T-helper 9 cell (primary cell): ENCODE measurements at places on chromosomes 12 and 14.

- no peak for DNase-seq
Measured at GRCh38 chr12:6958609-6959057, 7.5 kb downstream of the PTPN6 start.

- DNase-seq: no peak
Measured at GRCh38 chr14:104817930-104818713, 17.2 kb downstream of the ZBTB42 start.

- DNase-seq: no peak
Measured at GRCh38 chr14:79578470-79578869, 632.8 kb downstream of the DIO2 start.

DNA sequence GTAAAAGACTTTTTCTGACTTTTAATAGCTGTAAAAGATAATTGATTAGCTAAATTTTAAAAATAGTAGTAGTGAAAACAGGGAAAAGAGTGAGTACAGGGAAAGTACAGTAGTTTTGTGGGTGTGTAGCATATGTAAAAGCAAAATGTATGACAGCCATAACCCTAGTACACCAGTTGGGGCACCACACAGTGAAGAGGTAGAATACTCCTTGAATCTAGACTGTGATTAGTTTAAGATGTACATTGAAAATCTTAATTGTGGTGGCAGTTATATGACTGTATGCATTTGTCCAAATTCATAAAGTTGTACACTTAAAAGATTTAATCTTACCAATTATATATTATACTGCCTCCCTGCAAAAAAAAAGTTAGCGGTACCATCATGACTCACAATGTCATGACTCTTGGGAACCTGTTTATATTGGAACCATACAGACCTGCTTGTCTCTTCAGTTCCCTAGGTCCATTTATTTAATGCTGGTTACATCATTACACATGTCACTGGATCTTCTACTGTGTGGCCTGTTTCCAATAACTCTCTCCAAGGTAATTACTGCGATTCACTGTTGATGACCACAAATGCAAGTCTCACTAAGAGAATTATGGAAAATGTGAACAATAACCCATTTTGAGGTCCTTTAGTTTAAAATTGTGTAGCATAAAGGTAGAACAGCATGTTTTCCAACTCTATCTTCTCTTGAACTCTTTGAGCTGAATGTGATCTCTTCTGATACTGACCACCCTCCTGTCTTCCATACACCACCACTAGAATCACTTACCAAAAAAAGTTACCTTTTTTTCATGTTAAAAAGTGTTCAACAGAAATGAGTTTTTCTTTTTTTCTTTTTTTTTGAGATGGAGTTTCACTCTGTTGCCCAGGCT is 264.2 kb upstream of the AMIGO2 start:
- no peak for DNase-seq

DNA sequence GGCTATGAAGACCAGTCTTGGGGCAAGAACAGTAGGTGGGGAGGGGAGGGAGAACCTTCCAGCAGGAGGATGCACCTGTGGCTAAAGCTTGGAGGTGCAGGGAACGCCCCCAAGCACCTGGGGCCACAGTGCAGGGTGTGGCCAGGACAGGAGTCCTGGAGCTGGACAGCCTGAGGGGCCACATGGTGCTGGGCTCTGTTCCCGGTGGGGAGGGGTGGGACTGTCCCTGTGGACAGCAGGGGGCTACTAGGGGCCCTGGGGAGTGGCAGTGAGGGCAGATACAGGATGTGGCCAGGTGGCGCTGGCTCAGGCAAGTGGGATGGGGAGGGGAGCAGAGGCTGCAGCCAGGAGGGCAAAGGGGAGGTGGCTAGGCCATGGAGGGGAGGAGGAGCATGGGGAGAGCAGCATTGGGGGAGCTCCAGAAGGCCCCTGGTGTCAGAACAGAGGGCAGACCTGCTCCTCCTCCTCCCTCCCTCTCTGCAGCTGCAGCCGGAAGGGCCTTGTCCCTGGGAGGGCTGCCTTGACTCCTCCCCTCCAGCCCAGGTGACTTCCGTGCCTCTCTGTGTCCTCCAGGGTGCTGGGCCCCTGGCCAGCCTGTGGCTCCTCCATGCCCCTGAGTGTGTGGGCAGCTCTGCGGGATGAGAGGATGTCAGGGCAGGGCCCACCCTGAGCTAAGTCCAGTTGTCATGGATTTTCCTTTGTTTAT is 68.4 kb upstream of the DLK1 start:
- DNase-seq: no peak

DNA sequence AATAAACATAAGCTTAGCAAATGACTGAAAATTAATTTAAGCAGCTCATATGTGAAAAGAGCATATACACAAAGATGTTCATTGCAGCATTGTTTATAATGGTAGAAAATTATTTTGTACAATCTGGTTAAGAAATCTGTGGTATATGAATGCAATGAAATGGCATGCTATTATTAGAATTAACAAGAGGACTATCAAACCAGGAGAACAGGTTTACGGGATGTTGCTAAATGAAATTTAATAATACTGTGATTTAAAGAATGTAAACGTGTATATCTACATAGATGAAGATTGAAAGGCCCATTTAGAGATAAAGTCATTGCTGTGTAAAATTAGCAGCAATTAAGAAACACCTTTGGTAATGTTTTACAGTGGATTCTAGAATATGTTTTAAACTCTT is 70.5 kb downstream of the EID3 start:
- no peak for DNase-seq

- DNase-seq: no peak
Measured at GRCh38 chr12:95862038-95862437, 3.3 kb downstream of the SNRPF start.

DNA sequence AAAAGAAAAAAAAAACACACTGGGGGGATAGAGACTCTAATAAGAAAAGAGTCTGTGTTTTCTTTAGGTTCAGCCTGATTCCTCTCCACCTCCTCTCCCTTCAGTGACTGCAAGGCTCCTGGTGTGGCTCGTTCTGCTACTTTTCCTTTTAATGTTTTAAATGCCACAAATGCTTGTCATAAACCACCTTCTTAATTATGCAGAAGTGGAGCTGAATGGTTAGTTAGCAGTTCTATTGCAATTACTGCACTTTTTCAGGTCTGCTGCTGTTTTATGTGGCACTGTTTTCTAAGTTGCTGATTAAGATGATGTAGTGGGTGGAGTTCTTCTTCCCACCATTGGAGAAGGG is 878.1 kb downstream of the DIO2 start:
- no peak for DNase-seq

GRCh38 chr14:105108516-105108864 is 43.3 kb upstream of the GPR132 start:
- no peak for DNase-seq

GRCh38 chr14:23071244-23071920 is 14.1 kb upstream of the CDH24 start:
- peak; percentile 62 for DNase-seq

DNA sequence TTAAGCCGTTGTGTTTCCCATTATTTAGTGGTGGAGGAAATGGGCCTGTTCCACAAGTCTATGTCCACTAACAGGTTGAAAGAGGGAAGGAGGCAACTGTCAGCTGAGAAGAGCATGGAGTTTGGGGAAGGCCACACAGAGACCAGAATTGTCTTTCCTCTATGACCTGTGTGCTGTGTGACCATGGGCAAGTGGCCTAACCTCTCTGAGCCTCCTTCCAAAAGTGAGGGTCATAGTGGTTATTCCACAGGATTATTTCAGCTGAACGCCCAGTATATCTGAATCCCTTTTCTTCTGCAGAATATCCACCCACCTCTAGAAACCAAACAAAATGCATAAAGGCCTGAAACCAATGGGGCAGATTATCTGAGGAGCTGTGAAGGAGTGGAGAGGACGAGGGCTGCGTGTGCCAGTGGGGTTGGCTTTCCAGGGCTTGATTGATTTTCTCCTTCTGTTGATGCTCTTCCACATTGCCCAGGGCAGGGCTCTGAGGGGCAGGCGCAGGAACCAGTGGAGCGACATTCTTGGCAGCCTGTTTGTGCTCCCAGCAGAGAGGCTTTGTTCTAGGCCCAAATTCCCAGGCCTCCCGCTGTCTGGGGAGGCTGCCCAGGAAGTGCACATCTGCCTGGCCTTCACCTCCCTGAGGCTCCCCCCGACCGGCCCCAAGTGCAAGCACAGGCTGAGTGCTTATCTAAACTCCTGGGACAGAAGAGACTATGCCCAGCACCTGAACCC is 452.7 kb downstream of the BCL11B start:
- DNase-seq: no peak

DNA sequence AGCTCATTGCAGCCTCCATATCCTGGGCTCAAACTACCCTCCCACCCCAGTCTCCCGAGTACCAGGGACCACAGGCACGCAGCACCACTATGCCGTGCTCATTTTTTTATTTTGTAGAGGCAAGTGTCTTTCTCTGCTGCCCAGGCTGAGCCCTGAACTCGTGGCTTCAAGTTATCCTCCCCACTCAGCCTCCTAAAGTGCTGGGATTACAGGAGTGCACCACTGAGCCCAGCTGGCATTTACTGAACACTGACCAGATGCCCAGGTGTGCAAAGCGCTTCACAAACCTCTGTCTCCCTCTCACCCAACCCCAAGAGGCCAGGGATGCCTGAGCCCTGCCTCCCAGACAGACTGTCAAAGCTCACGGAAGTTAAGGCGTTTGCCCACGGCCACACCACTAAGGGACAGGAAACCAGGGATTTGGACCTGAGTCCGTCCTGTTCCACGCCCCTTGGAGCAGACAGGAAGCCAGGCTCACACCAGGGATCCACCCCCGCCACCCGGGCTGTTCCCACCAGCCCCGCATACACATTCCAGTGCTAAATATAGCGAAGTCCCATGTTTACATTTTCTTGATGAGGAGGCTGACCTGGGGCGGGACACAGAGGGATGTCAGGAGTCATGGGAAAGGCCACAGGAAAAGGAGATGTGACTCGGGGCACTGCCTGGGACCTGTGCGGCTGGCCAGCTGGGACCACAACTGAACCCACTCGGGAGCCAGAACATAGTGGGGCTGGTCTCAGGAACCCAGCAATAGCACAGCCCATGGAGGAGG is 51.2 kb downstream of the TESC start:
- no peak for DNase-seq

GRCh38 chr14:89455412-89455811 is 38.4 kb upstream of the FOXN3 start:
- no peak for DNase-seq

DNA sequence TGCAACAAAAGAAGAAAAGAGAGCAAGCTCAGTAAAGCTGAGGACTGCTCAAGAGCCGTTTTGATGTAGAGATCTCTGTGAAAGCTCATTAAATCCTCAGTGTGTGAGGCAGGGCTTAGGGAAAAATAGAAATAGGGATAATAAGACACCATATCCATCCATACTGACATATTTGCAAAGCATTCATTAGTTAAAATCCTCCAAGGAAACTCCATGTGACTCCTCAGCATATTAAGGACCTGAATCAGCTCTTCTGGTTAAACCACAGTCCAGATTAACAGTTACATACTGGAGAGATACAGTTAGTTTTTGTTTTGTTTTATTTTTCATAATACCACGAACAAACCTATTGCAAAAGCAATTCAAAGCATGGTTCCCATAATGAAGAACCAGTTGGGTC is 288.2 kb downstream of the PAWR start:
- no peak for DNase-seq

- DNase-seq: no peak
Measured at GRCh38 chr14:51908086-51908485, 47.7 kb downstream of the GNG2 start.

GRCh38 chr12:1865284-1865866 is 45.0 kb downstream of the LRTM2 start:
- DNase-seq: no peak

DNA sequence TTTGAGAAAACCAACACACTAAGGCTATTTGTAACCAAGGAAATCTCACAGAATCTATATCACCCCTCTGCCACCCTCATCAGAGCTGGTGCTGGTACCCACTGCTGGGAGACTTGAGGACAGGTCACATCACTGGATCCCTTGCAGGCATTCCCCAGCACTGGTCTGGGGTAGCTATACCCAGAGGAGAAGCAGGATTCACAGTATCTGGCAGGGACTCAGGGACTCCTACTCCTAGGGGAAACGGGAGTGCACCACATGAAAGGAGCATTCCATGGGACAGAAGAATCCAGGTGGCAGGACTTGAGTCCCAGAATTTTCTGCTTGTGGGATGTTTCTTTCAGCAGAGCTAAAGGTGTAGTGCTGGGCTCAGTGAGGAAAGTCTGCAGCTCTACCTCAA is 223.2 kb downstream of the ADGRD1 start:
- no peak for DNase-seq

GRCh38 chr12:52969828-52970569 is 21.1 kb downstream of the KRT18 start:
- no peak for DNase-seq

DNA sequence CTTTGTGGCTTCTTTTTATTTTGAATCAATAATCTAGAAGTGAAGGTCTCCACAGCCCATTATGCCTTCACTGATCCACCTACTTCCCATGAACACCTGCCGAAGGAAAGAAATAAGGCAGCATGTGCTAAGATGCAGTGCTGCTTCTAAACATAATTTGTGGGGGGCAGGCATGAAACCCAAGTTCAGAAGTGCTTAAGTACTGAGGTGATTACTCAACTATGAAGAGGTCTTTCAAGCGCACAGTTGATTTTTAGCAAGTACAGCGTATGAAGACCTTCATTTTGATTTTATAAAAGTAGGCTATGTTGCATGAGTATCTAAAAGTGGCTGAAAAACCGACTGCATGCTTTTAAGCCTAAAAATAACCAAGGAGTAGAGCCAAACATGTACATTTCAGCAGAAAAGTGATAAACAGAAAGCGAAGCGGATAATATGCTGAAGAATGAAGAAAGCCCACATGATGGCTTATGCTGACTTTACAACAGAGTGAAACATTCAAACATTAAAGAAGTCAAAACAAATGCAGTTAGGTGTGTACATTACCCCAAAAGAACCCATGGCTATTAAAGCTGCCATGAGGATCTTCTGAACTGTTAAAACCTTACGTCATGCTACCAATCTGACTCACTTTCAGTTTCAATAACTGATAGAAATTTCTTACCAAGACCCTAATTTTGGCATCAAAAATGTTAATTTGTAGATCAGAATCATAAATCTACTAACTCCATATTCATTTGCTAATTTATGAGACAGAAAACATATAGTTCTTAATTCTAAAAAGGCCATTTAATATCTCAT is 29.3 kb downstream of the KICS2 start:
- DNase-seq: no peak

DNA sequence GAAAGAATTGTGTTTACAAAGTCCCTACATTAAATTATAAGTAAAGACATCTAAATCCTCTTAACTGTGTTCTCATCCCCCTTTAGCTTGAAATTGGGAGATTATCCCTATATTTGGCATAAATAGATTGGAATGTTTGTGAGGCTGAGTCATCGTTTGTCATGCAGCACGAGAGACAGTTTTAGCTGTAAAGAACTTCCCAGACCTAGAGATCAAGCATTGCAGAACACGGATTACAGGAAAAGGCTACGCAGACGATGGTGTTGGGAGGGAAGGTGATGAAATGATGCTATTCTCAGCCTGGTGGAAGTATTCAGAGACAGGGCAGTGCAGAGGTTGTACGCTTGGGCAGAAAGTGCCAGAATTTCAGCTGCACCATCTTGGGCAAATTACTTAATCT is 93.8 kb downstream of the PTPRB start:
- no peak for DNase-seq

DNA sequence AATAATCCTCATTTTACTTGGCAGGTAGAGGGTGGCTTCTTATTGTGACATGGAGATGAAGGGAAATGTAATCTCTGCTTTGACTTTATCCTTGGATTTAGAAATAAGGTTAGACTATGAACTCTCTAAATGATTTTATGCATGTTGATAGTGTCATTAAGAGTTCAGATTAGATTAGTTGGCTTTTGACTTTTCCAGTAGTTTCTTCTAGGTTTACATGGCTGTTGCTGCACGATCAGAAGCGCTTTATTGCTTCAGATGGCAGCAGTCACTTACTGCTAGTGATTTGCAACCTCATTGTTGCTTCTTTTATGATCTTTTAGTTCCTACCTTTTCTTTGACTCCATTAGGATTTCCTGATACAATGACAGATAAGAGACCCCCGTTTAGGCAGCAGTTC is 32.3 kb downstream of the SLC15A5 start:
- DNase-seq: no peak
